ENCODE measurements at places on chromosomes 2 and 18.

GRCh38 chr2:25295621-25296020 is 46.1 kb downstream of the DNMT3A start:
- no peak for DNase-seq

DNA sequence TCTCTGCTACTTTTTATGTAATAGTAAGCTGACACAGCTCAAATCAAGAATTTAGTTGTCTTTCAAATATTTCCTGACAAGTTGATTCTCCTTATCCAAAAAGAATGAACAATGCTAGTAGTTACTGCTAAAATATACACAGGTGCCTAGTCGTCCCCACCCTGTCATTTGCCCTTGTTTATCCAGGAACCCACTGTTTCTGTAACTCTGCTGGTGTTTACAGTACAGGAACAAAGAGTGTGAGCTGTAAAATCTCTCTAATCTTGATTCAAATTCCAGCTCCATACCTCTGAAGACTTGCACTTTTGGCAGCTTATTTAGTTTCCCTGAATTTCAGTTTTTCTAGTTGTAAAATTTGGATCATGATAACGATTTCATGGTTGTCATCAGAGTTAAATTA is 21.1 kb upstream of the SCYGR2 start:
- DNase-seq, result no peak

GRCh38 chr2:9273486-9274130 is 67.0 kb downstream of the ASAP2 start:
- no peak for DNase-seq

DNA sequence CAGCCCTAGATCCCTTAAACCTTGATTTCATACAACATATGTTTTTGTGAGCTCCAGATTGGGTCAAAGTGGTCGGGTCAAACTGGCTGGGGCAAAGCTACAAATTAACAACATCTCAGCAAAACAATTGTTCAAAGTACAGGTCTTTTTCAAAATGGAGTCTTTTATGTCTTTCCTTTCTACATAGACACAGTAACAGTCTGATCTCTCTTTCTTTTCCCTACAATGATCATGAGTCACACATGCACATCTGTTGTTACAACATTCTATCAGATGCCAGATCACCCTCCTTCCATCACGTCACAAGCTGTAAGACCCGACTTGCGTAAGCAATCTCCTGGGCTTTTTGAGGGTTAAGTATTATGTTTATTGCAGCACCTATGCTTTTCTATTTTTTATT is 55.1 kb downstream of the RHOB start:
- peak; percentile 99 for DNase-seq

Data from fibroblast of the aortic adventitia (primary cell).